Cardiac septum (tissue), 1 donor: ENCODE measurements at places on chromosomes 1 and 21. TPM values are rescaled to one million over a fixed set of nuclear protein-coding genes. Genes with fewer than 3 reads are reported as not detected.

- no peak for DNase-seq
Measured at GRCh38 chr1:161313554-161314200, 504 bp upstream of the SDHC start.

GRCh38 chr1:1760345-1760650 lies 18.0 kb downstream of the NADK start:
- DNase-seq = no peak

DNA sequence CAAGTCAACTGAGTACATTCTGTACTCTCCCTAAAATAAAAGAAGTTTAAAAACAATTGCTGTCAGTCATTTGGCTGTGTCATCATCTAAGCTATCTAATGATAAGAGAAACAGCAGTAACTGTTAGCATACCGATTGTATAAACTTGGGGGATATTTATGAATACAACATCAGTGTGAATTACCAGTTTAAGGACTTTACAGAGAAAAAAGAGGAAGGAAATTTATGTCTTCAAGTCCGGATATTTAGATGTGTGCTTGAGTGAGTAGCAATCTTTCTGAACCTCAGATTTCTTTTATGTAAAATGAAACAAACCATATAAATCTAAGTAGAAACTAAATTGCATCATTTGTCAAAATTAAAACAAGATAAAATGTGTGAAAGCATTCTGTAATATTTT lies 1557.0 kb downstream of the MRPL39 start:
- DNase-seq = no peak

- no peak for DNase-seq
Measured at GRCh38 chr1:43776043-43776761, 68.9 kb downstream of the ST3GAL3 start.

GRCh38 chr1:8562881-8563865 lies 245.3 kb downstream of the SLC45A1 start:
- DNase-seq = no peak

DNA sequence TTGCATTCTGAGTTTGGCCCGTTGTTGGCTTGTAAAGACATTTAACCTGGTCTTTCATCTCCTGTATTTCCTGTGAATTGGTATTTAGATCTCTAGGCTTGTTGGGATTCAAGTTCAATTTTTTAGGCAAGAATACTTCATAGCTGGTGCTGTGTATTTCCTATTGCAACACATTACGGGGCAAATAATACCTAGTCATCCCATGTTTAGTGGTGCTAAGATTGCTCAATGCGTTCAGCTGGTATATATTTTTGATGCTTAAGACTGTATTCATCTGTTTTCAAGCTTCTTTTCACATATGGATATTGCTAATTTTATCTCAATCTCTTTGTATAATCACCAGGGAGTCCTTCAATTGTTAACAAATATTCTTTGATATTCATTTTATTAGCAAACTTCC lies 87.5 kb upstream of the ZBTB18 start:
- DNase-seq = no peak

- DNase-seq = no peak
Measured at GRCh38 chr1:183991348-183991747, 46.2 kb downstream of the COLGALT2 start.

- no peak for DNase-seq
Measured at GRCh38 chr1:109466125-109466451, 258 bp upstream of the SYPL2 start.

DNA sequence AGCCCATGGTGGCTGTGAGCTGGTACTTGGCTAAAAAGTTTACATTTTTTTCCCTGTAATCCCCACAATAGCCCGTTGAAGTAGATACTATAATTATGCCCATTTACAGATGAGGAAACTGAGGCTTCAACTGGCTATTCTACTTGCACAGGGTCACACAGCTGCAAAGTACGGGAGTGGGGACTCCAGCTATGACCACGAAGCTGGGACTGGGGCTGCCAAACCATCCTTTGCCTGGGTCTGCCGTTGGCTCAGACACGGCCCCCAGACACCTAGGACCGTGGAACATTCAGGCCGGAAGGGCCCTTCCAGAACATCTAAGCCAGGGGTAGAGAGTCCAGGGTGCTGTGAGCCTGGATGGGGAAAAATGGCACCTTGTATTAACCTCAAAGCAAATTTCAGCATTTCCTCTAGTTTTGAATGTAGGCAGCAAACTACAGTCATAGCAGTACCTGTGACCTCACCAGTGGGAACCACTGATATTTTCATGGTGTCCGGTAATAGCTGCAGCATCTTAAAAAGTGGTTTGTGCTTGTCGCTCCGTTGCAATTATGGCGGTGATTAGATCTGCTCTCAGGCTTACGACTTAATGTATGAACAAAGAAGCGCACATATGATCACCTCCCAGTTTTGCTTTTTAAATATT lies 4.3 kb downstream of the TP73 start:
- DNase-seq = peak; percentile 63

GRCh38 chr1:38138498-38139233 lies 92.1 kb upstream of the POU3F1 start:
- peak; percentile 87 for DNase-seq

DNA sequence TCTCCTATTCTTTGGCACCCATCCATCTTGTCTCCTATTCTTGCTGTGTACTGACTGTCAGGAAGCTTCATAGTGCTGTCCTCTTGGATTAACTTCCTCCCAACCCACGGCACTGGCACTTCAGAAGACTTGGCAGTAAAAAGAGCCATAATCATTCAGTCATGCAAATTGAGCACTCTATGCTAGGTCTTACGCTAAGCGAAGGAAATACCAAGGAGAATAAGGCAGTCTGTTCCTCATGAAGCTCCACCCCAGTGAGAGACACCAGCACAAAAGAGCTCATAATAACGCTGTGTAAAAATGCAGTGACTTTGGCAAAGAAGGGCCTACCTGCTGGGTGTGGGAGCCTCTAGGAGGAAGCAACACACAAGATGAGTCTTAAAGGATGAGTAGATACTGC lies 67.1 kb downstream of the GFI1 start:
- DNase-seq = no peak

GRCh38 chr1:240621249-240621648 lies 9.3 kb upstream of the GREM2 start:
- DNase-seq = no peak

GRCh38 chr1:22661880-22662279 lies 8.8 kb downstream of the C1QB start:
- no peak for DNase-seq

DNA sequence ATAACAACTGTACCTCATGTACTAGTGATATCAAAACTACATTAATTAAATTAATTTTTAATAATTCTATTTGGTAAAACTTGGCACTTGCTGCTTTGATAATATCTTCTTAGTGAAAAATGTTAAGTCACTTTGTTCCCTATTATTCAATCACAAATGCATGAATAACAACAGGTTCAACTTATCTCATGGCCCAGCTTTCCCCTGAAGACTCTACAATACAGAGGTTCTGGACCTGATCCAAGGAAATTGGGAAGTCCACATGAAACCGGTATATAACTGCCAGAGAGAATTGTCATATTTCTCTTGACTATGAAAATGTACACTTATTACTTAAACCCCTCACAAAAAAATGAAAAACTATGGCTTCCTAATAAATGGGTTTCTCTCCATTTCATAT lies 33.9 kb upstream of the PTPRC start:
- DNase-seq = no peak

DNA sequence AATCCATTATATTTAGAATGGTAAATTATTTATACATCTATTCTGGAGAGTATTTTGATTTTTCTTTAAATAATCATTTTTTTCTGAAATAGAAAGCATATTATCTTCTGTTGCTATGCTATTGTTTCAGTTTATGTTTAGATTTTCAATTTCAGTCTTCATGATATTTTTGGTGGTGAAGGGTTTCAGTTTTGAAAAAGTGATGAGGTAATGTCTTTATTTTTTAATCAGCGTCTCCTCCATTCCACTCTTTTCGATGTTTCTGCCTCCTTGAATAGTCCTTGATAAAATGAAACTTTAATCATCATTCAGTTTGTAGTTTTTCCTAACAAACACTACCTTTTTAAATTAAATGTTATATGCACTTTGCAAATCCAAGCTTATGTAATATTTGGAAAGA lies 428.6 kb downstream of the PTPRC start:
- no peak for DNase-seq

DNA sequence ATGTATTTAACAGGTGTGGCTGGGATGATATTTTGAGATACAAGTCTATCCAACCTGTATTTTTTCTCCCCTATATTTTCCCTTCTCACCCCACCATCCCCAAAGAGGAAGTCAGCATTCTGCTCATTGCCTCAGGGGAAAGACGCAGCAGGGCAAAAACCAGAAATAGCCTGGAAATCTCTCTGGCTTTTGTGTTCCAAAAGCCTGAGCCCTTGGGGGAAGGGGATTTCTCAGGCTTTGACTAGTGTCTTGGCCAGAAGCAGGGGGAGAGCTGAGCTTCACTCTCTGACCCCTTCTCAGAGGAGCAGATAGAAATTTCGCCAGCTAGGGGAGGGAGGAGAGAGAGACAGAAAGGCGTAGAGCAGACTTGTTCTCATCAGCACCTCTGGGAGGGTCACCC lies 244.7 kb downstream of the RRAGC start:
- no peak for DNase-seq

DNA sequence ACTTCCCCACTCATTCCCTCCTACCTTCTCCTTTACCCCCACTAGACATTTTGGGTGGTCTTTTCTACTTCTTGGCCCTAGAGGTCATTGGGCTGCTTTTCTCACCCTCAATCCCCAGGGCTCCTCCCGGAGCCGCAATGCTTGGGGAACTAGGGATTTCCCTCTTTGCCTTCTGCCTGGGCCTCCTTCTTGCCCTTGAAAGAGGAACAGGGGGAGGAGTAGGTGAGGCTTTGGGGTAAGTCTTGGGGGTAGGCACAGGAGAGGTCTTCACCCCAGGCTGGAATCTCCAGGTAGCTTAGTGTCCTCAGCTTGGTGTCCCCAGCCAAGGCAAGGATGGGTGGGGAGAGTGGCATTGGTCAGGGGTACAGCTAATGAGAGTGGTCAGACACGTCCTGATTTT lies 56.2 kb upstream of the EPS8L3 start:
- DNase-seq = no peak

DNA sequence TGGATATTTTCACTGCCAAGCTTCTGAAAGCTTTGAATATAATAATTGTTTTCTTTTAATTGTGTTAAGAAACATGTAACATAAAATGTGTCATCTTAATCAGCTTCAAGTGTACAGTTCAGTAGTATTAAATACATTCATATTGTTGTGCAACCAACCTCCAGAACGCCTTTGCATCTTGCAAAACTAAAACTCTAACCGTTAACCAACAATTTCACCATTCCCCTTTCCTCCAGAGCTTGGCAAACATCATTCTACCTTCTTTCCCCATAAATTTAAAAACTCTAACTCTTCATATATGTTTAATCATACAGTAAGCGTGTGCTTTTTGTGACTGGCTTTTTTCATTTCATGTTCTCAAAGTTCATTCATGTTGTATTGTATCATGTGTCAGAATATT lies 2.1 kb downstream of the MNDA start:
- no peak for DNase-seq

GRCh38 chr1:197614916-197615692 lies 160.2 kb downstream of the DENND1B start:
- no peak for DNase-seq

GRCh38 chr1:232921381-232921780 lies 29.0 kb upstream of the NTPCR start:
- no peak for DNase-seq

DNA sequence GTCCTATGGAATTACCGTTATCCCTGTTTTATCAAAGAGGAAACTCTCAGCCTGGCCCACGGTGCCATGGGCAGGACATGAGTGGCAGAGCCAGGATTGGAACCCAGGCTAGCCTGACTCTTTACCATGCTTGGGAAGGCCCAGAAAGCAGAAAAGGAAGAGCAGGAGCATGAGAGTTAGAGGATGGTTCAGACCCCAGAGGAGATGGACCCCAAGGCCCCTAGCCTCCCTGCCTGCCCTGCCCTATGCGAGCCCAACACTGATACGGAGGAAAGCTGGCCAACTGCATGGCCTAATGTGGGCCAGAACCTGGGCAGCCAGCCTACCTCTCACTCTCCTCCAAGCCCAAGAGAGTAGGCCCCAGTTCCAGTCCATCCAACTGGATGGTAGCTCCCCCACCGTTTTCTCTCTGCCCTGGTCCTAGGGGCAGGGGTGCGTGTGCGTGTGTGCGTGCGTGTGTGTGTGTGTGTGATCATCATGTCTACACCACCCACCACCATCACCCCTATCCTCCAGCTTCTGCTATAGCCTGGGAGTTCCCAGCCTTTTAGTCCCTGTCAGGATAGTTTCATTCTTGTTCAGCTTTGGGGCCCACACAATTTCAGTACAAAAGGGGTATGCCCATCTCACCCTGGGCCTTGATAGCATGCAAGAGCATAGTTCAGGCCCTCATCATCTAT lies 15.4 kb upstream of the MEX3A start:
- no peak for DNase-seq

GRCh38 chr1:185238447-185238846 lies 78.6 kb downstream of the IVNS1ABP start:
- no peak for DNase-seq

DNA sequence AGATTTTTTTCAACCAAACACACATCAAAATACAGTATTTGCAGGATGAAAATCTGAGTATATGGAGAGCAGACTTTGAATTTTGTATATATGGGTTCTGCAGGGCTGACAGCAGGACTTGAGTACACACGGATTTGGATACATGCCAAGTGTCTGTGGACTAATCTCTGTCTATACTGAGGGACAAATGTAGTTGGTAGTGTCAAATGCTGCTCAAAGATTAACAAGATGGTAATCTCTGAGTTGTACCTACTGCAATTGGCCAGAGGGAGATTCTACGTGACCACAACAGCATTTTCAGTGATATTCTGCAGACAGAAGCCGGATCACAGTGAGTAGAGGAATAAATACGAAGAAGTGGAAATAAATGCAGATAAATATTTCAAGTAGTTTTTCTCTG lies 43.4 kb downstream of the SHCBP1L start:
- no peak for DNase-seq

GRCh38 chr1:215911406-215911968 lies 344.4 kb downstream of the KCTD3 start:
- DNase-seq = no peak

- DNase-seq = no peak
Measured at GRCh38 chr1:150259758-150260669, 2.4 kb downstream of the CA14 start.

DNA sequence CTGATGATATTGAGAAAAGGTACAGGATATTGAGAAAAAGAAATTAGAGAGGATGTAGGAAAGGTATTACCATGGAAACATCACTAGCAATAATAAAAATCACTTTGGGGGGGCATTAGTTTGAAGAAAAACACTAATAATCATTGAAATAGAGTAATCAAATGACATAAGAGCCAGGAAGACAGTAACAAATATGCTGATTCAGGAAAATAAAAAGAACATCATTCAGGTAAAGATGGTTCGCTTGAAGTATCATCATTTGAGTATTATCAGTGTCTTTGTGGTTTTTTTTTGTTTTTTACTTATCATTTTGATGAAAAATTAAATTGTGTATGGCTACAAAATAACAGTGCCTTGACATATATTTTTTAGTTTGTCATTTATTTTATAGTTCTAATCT lies 164.5 kb downstream of the IFI44 start:
- DNase-seq = no peak

The CYP4A11 gene
- total RNA-seq = not detected

The GOLT1A gene
- not detected for total RNA-seq

The RIMKLA gene
- 7.6 TPM for total RNA-seq

The PLA2G2C gene
- total RNA-seq = not detected

The TBX19 gene
- total RNA-seq = 0.48 TPM

The C1orf210 gene
- total RNA-seq = not detected

The TNFRSF4 gene
- total RNA-seq = 4.3 TPM
